ENCODE measurements at places on chromosomes 2 and 18.
A peak's percentile ranks its signal among the peaks of the same experiment; 100 is the strongest.

- ATAC-seq: no peak
Observed at GRCh38 chr18:11963991-11964484, 17.3 kb upstream of the IMPA2 start.

DNA sequence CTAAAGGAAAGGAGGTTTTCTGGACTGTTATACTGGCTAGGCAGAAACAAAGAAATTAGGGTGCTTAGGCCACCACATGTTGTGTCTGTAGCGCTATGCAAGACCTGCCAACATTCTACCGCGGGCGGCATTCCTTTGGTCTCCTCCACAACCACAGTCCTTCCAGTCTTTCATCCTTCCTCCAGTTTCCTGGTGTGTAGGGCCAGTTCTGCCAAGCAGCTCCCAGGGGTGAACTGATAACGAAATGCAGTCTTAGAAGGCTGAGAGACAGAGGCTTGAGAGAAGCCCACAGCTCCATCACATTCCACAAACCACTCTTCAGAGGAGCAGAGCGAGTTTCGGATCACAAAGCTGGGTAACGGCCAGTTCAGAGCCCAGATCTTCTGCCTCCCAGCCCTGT is 19.5 kb upstream of the CXXC1 start:
- ATAC-seq: no peak

DNA sequence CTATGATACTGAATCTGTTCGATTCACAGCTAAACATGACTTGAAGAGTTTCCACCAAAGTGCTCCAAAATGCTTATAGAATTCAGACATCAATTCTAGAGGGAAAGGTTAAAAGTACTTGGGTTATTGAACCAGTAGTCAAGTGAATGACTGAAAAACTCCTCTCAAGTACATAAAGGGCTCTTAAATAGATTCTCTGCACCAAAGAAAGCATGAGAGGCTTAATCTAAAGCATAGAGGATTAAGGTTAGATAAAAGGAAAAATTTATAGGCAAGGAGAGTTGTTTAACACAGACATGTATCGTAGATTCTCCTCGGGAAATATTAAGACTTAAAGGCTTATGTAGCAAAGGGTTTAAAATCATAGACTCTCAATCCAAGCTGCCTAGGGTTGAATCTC is 701.4 kb downstream of the ERBB4 start:
- no peak for ATAC-seq

- ATAC-seq: no peak
Observed at GRCh38 chr2:158803506-158803905, 8.4 kb downstream of the DAPL1 start.

DNA sequence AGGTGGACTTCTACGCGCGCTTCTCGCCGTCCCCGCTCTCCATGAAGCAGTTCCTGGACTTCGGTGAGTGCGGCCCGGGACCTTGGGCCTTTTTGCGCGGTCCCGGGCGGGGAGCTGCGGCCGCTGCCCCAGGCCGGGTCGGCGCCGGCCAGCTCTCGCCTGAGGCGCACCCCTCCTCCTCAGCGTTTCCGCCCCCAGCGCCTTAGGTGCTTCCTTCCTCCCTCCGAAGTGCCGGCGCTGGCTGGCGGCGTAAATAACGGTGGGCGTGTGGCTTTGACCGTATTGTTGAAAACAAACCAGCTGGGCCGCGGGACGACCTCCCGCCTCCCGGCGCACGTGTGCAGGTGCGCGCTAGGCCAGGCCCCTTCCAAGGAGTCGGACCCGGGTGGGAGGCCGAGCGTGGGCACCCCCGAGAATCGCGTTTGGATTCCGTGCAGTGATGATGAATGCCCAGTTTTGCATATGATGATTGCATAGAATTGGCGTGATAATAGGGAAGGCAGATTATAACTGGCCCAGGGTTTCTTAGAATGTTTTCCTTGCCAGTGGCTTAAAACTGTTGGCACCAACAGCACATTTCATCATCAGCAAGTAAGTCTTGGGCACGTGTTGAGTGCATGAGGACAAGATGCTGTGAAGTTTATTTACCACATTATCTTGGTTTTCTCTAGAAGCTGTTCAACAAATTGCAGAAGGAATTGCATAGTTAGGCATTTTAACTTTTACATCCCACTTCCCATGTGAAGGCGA is 569 bp downstream of the PDK1 start:
- ATAC-seq: peak; percentile 56

DNA sequence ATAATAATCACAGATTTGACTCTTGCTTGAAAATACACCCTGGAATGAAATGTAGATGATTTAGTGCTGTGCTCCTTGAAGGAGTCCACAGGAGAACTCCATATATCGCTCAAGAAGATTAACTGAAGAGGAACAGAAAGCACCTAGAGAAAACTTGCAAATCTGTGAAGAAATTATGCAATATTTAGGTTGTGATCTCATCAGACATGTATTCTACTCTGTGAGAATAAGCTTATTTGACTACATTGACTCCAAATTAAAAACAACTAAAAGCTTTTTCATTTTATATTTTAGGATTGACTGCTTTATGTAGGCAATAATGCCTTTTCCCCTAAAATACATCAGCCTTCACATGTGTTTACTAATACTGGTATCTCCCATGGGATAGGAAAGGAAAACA is 906.6 kb upstream of the LRATD1 start:
- ATAC-seq: no peak

GRCh38 chr2:45855374-45855773 is 203.9 kb downstream of the PRKCE start:
- no peak for ATAC-seq

DNA sequence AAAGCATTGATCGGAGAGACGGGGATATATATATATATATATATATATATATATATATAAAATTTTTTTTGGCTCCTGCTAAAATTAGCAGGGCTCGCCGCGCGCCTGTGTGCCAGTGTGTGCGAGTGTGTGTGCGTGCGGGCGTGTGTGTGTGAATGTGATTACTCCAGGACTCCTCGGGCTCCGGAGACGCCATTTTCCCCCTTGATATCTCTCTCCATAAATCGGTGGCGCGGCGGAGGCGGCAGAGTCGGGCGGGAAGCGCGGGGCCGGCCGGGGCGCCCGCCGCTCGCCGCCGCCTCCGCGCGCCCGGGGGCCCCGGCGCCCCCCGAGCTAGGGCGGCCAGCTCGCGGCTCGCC is 795 bp upstream of the SETBP1 start:
- ATAC-seq: peak; percentile 7

- ATAC-seq: no peak
Observed at GRCh38 chr2:163177592-163177991, 339.0 kb upstream of the KCNH7 start.

DNA sequence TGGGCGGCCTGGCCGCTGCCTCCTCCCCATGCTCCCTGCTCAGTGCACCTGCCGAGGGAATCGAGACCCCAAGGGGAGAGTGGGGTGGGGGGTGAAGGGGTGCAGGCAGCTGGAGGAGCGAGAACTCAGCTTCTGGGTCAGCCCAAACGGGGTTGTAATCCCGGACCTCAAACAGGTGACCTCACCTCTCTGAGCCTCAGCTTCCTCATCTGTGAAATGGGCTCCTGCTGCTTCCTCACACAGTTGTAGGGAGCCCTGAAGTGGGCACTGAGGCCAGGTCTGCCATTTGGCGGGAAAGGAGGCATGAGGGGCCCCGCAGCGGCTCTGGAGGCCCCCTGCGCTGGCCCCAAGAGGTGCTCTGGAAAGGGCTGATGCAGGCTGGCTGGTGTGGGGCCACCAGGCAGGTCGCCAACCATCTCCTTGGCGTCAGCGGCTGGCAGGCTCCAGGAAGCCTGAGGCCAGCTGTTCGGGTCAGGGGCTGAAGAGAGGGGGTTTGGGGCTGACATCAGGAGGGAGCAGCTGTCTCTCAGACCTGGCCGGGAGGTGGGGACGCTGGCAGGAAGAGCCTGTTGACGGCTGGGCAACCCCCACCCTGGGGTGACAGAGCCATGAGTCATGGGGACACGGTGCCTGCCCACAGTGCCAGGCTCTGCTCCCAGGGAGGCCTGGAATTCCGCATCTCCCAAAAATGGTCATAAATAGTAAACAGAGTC is 4.9 kb downstream of the KLHL30 start:
- no peak for ATAC-seq

DNA sequence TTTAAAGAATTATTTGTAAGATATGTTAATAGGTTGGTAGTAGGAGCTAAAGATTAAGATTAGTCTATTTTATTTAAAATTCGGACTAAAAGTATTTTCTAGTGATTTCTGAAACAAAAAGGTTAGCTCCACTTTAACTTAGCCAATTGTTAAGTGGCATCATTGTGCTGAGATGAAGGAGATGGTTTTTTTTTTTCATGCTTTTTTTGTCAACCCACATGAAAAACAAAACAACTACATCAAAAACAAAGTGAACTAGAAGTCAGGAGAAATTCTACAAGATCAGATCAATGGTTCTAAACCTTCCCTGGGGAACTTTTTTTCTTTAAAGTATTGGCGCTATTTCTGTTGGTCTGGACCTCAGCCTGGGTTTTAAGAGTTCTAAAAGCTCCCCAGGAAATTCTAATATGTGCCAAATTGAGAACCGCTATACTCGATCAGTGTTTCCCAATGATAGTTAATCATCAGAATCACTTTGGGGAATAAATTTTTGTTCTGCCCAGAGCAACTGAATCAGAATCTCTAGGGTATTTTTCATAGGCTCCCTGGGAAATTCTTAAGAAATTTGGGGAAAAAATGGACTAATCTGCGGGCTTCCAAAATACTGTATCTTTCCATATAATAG is 2.3 kb downstream of the ZC3H6 start:
- ATAC-seq: no peak

DNA sequence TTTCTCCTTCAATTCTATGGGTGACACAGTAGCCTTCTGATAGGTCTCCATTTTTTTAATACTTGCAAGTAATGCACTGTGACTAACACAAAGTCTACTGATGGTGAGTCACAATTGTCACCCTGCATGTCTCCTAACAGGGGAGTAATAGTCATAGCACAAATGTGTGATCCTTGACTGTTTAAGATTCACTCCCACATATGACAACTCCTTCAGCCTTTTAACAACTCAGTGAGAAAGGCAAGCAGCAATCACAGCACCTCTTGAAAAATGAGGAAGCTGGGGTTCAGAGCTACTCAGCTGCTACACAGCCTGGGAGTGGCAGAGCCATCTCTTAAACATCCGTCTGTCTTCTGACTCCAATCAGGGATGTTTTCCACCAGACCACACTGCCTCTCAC is 63.8 kb downstream of the EHD3 start:
- peak; percentile 94 for ATAC-seq

DNA sequence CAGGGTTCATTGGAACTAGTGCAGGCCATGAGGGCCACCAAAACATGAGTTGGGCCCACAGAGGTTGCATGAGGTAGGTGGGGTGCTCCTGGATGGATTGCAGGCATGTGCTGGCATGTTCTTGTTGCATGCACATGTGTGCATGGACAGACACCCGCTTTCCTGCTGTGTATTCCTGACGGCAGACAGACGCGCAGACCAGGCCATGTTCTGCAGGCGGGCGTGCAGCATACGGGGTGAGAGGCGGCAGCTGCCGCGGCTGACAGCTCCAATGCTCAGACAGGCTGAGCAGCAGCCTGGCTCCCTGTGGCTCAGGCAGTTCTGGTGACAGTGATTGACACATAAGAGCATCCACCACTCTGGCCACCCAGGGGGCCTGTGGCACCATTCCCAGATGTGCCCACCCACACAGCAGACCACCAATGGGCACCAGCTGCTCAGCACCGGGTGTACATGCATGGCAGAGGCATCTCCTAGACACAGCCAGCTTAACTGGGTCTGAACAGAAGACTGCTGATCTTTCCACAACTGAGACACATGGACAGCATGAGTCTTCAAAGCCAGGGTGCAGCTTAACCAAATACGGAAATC is 21.2 kb downstream of the HS1BP3 start:
- ATAC-seq: no peak

- peak; percentile 89 for ATAC-seq
Observed at GRCh38 chr18:3623769-3624545, 174.0 kb downstream of the TGIF1 start.

- peak; percentile 83 for ATAC-seq
Observed at GRCh38 chr2:108988796-108989713, at the start of gene EDAR. TSS of gene EDAR (minus strand) at chr2:108989220. CDS start at chr2:108931014, 58,206 bp downstream.

DNA sequence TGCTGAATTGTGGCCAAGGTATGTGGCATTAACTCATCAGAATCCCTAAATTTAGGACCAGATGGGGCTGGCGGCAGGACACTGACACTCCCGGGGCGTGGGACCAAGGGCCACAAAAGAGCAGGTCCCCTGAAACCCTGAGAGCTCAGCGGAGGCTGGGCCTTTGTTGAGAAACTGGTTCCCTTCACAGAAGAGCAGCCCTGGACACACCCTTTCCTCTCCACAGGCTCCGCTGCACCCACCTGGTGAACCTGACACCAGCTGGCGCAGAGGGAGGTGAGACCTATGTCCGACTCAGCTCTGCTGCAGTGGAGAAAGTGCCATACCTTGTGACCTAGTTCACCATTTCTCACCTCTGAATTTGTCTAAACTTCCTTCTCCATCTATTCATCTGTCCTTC is 119.5 kb downstream of the RTP5 start:
- no peak for ATAC-seq

- ATAC-seq: no peak
Observed at GRCh38 chr2:216033403-216033802, 20.1 kb upstream of the MREG start.

DNA sequence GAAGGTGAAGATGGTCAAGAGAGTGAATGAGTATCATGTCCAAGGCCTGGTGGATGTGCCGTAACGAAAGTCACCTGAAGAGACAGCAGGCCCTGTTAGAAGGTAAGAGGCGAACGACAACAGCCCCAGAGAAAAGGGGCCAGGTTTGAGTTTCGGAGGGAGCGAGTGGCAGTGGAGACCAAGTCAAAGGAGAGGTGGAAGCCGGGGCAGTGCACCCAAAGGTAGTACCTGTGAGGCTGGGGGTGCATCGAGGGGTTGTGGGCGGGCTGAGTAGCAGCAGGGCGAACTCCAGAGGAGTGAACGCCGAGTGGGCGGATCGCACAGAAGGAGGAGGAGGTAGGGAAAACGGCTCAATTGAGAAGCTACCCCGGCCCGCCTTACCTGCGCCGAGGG is 358 bp downstream of the USP37 start:
- peak; percentile 56 for ATAC-seq

DNA sequence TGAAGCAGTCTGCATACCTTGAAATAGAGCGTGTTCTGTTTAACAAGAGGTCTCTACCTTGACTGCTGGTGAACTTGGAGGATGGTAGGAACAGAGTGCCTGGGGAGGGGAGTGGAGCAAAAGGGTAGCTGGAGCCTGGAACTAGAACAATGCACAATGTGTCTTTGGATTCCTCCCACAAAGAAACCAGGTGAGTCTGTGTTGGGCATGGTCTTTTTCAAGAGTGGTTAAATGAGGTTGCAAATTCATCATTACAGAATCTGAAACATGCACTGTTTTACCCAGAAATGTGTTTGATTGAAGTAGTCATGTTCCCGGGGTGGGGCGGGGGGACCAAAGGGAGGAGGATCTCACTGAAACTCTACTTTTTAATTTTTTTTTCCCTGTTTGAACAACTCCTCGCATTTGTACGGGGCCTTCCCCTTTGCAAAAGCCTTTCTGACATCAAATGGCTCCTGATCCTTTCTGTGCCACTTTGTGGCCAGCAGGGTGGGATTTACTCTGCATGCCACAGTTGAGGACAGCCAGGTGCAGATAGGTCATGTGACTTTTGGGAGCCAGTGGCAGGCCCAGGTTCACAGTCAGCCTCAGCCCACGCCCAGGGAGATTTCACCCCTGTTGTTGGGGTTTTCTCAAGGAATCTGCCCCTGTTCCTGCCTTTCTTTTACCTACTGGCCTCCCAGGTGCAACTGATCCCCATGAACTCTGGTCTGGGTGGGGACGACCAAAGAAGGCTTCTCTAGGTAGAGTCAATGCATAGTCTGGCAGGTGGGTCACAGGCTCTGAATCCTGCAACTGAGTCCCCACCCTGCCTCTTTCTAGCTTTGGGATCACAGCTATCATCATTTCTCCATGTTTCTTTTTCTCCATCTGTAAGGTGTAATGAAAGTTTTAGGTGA is 28.2 kb downstream of the MYCN start:
- no peak for ATAC-seq

GRCh38 chr2:36708041-36708741 is 11.7 kb downstream of the VIT start:
- no peak for ATAC-seq
